ENCODE measurements at places on chromosomes 7 and 10.

DNA sequence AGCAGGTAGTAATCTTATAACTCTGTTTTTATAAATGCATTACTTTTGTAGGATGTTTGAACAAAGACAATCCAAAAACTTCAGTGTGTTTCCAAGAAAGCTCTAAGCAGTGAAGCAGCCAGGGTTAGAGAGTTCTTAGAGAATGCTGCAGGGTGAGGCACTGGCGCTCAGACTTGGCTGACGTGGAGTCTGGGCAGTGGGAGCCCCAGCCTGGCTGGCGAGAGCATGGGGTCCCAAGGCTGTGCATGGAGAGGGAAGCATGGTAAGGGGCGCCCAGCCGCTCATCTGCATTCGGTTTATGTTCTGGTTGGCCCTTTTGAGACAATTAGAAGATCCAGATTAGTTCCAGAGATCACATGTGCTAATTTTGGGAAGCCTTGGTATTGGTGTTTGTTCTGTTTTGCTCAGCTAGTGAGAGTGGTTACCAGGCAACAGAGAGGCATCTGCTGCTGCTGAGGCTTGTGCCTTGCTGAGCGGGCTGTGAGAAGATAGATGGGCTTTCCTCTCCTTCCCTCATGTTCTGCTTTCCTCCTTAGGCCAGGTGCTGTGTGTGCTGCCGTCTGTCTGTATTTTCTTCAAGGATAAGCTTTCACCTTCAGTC lies 10.3 kb downstream of the SUN1 start:
- no peak for DNase-seq

DNA sequence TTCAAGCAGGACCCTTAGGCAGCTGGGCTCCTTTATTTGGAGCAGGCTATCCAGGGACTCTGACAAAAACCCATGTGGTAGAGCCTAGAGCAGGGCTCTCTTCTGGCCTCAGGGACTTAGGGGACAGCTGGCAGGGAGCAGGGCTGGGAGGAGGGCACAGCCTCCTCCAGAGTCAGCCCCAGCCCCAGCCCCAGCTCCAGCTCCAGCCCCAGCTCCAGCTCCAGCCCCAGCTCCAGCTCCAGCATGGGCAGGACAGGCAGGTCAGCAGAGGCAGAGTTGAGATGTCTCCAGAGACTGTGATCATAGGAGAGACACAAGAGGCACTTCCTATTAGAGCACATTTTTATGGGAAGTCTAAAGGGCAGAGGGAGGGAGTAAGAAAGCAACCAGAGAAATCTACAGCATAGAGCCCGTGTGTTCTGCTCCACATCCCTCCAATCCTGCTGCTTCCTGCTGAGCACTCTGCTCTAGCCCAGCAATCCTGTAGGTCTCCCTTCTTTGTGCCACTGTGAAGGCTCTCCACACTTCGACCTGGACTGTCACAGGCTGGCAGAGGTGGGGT lies 13.3 kb upstream of the C10orf53 start:
- DNase-seq, result no peak

- no peak for DNase-seq
Measured at GRCh38 chr10:10782603-10783002, 235.1 kb upstream of the CELF2 start.

DNA sequence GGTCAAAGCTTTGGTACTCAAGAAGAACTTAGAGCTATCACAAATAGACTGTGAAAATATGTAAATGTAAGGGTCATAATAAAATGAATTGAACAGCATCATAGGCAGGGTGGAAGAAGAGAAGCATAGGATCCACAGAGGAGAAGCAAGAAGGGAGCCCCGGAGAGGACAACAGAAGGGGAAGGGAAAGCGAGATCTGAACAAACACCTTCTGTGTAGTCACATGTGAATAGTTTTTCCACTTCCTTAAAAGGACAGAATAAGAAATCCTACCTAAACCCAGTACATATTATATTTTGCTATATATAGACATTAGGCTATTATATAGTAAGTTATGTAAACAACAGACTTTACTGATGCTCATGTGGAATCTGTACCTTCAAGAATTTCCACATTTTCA lies 160.2 kb downstream of the DKK1 start:
- no peak for DNase-seq

GRCh38 chr10:77182803-77183202 lies 454.8 kb downstream of the KCNMA1 start:
- no peak for DNase-seq

DNA sequence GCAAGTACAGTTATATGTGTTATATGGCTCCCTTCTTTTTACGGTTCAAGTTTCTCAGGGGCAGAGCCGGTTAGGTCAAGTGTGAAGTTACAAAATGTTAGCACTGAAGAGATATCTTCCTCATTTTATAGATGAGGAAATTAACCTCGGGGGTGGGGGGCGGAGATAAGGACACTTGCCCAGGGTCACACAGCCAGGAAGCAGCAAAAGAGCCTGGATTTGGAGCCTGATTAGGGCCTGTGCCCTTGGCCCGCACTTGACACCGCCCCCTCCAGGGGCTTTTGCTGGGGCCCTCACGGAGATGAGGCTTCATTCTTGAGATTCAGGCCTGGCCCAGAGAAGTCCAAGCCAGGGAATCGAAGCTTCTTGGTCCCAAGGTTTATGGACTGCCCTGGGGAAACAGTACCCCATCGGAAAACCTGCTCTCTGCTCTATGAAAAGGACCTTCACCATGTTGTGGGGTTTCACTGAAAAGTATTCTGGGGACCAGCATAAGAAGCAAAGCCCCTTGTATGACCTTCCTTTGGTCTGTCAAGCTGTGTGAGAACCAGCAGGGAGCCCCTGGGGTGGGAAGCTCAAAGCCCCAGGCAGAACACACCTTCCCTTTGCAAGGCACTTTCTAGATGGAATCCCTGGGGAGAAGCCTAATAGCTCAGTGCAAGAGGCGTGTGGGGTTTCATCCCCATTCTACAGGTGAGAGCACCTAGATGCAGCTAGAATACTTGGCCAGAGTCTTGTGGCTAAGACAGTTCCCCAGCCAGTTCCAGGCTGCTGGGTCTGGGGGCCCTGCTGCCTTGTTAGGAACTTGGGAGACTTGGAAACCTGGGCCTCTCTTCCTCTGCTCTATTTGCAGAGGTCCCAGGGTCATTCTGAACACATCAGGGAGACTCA lies 21.9 kb downstream of the UNC5B start:
- DNase-seq, result no peak

- DNase-seq, result no peak
Measured at GRCh38 chr7:156090988-156091387, 278.7 kb upstream of the SHH start.

- DNase-seq, result no peak
Measured at GRCh38 chr10:23899166-23899565, 309.8 kb upstream of the KIAA1217 start.

DNA sequence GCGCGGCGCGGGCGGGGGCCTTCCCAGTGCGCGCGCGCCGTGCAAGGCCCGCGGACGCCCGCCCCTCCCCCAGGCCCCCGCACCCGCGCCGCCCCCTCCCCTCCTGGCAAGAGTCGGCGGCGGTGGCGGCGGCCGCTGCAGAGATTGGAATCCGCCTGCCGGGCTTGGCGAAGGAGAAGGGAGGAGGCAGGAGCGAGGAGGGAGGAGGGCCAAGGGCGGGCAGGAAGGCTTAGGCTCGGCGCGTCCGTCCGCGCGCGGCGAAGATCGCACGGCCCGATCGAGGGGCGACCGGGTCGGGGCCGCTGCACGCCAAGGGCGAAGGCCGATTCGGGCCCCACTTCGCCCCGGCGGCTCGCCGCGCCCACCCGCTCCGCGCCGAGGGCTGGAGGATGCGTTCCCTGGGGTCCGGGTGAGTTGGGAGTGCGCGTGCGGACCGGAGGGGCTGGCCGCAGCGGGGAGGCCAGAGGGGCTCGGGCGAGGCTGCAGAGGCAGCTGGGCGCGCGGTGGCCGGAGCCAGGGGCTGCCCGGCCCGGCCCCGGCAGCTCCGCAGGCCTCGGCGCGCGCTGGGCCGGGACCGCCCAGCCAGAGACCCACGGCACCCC lies at the start of gene BMPR1A:
Gene BMPR1A (plus strand): TSS at position 109 of the 602 bp plus-strand sequence. CDS start 119,400 bp downstream, outside the sequence.
- peak; percentile 90 for DNase-seq

DNA sequence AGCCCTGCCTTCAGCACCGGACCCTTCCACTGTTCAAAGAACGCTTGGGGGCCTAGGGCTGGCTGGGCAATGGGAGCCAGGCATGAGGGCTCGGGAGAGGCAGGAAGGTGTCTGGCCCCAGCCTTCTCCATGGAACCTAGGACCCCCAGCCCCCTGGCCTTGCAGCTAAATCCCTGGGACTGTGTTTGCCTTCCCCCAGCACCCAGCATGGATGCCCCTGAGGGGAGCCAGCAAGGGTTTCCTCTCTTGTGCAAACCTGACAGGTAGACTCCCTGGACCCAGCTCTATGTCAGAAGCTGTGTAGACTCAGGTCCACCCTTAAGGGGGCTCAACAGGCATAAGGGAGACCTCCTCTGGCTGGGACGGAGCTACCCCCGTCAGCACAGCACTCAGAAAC lies 288.0 kb downstream of the GRID1 start:
- no peak for DNase-seq

DNA sequence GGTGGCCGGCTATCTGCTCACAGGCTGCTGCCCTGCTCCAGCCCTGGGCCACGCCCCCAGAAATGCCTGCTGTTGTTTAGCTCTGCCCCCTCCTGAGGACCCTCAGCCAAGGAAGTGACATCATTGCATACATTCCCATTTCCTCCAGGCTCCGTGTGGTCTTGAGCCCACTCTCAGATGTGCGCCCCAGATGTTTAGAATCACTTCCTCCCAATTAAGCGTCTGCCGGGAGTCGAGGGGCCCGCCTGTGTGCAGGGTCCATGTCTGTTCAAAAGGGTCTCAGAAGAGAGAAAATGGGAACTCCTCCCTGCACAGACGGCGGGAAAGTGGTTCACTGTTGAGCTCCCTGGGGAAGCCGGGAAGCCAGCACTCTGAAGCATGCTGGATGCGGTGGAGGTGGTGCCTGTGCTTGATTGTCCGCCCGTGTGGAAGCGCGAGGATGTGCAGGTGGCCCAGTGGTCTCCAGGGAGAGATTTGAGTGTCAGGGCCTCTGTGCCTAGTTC lies 116.9 kb upstream of the PPIF start:
- no peak for DNase-seq

- no peak for DNase-seq
Measured at GRCh38 chr10:63760708-63761047, 239.5 kb downstream of the REEP3 start.

DNA sequence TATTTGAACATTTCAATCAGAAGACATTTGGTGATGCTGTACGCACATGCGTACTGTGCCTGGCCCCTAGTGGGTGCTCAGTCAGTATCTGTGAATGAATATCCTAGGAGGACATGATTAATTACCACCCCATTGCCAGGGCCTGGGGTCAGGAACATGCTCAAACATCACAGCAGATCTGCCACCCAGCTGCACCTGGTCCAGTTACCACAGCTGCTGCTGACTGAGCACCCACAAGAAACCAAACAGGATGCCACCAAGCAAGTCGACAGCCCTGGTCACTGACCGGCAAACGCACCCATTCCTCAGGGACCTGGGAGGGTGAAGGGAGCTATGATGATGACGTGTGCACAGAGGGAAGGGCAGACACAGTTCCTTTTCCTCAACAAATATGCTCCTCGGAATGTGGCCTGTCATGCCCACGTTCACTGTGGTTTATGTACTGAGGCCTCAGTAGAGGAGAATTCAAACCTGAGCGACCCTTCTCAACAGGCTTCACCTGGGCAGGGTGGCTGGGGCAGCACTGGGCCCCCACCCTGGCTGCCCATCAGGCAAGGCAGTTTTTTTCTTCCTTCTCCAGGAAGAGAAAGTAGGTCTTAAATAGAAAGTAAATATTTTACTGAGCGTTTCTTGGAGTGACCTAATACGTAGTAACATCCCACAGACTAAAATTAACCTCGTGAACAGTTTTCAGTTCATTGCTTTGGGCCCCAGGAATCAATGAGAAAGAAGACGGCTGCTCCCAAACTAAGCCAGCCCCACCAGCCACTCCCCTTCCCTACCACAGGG lies 13.4 kb downstream of the CTBP2 start:
- no peak for DNase-seq

DNA sequence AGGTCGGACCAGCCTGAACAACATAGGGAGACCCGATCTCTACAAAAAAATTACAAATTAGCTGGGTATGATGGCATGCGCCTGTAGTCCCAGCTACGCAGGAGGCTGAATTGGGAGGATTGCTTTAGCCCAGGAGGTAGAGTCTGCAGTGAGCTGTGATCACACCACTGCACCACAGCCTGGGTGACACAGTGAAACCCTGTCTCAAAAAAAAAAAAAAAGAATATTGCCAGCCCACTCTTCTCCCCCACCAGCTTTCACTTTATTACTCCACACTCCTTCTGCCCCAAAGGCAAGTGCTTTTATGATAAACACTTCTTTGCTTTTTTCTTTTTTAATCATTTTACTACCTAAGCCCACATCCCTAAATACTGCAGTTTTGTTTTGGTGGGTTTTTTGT lies 14.8 kb downstream of the RAB19 start:
- DNase-seq, result no peak

DNA sequence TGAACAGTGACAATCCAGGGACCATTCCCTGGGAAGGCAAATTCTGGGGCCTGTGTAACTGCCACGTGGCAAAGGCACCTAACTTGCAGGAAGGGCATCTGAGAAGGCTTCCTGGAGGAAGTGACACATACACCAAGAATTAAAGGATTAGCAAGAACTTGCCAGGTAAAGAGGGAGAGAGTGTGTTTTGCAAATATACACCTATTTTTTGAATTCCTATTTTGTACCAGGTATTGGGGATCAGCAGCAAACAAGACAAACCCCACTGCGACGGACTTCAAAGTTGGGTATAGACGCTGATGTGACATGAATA lies 206.5 kb upstream of the ZMIZ1 start:
- DNase-seq, result no peak

- DNase-seq, result no peak
Measured at GRCh38 chr7:2803342-2803692, 40.8 kb downstream of the GNA12 start.

DNA sequence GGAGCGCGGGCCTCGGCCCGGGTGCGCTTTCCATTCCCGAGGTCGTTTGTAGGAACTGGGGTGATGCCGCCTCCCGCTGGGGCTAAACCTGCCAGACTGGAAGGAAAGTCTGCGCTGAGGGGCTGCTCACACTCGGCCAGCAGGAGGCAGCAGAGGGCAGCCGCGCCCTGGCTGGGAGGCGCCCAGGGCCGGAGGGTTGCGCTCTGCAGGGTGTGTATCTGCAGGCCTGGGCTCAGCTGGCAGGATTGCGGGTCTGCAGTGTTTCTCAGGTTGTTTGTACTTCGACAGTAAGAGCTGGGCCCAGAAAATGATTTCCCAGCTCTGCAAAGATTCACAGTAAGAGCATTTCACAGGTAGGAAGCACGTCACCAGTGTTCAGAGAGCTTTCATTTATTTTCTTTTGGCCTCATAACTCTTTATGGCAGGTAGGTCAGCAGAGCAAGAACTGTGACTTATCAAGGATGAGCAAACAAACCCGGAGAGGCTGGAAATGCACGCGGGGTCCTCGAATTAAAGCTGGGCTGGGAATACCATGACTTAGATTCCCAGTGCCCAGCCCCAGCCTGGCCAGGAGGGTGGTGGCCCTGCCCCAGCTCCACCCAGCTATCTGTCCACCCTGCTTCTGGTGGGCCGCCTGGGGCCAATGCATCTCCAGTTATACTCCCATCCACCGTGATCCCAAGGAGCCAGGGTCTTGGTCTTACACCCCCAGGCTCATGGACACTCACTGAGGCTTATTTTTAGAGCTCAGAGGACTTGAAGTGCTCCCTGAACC lies 15.2 kb upstream of the PPP2R2D start:
- DNase-seq, result peak; percentile 84

GRCh38 chr7:126589068-126589684 lies 663.6 kb downstream of the GRM8 start:
- no peak for DNase-seq
